ENCODE measurements at places on chromosomes 2 and 18.

DNA sequence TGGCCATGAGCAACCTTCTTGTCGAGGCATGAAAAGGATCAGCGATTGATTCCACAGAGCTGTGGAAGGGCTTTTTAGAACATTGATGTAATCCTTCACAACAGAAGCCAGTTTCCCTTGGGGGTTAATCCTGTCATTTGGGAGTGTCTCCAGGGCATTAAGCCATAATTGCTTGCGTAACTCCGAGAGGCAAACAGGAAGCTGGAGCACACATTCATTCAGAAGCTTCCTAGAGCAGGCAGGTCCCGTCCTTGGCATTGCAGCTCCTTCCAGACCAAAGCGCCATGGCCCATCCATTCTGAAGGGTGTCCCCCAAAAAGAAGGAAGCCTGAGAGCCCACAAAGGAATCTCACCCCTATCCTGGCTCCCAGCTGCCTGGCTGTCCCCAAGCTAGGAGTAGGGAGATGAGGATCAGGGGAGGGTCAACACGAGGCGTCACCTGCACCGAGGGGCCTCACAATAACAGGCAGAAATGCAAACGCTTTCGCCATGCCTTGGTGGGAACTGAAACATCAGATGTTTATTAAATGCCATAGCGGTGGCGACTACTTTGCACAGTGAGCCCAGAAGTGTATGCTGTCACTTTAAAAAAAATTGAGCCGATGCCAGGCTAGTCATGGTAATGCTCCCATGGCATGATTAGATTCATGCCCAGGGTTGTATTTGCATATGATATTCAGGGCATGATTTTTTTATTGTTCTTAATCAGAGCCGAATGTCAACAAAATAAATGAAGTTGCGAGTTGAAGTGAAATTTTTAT, 339.4 kb downstream of the BCL11A start:
- DNase-seq: no peak

- DNase-seq: peak; percentile 77
Measured at GRCh38 chr18:3585656-3586509, 135.9 kb downstream of the TGIF1 start.

DNA sequence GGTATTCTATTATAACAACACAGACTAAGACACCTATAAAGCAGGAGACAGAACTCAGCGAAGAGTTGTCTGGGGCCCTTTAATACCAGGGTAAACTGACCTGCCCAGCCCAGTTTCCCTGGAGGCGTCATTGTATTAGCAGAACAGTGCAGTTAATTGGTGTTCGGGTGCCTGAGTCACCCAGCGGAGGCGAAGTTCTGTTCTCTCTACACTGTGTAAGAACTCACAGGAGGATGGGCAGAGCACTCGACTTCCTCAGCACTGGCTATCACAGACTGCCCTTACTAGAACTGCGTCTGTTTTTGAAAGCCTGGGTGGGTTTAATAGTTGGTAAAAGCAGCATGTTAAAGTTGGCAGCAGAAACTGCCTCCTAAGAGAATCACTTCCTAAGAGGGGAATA, 106.5 kb upstream of the ATP8B1 start:
- no peak for DNase-seq

DNA sequence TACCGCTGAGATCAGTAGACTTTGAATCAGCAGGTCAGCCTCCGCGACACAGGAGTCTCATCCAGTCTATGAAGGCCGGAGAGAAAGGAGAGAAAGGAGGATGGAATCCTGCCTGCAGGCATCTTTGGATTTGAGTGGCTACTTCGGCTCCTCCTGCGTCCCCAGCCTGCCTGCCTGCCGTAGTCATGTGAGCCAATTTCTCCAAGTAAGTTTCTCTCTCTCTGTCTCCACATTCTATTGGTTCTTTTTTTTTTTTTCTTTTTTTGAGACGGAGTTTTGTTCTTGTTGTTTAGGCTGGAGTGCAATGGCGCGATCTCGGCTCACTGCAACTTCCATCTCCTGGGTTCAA, 16.7 kb downstream of the PDCD1 start:
- DNase-seq: no peak

Measured in fibroblast of gingiva (primary cell).